Brain microvascular endothelial cell (primary cell): ENCODE measurements at places on chromosomes 7 and 10.

DNA sequence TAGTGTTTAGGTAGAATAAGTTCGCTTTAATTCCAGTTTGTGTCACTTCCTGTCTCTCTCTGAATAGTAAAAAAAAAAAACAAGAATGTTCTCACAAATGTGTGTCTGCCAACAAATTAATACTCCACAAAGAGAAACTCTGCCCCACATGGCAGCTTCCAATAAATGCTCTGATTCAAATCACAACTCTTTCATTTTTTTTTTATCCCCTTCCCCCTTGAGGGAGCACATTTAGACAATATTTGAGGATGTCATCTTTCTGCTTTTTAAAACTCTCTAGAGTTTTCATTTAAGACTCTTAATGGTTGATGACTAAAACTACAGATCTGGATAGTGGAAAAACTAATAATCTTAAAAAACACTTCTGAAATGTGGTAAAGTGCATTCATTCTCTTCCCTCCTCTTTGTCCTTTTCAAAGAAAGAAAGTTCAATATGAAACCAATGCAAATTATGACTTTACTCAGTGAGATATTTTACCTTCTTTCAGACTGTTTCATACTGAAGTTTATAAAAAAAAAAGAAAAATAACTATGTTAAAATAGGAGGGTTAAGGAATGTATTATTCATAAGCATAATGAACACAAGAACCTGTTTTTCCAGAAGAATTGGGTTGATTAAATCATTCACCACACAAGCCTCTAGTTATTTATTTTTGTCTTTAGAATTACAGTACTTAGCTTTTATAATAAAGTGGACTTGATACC, 42.3 kb downstream of the ARID5B start:
- peak; percentile 37 for DNase-seq

DNA sequence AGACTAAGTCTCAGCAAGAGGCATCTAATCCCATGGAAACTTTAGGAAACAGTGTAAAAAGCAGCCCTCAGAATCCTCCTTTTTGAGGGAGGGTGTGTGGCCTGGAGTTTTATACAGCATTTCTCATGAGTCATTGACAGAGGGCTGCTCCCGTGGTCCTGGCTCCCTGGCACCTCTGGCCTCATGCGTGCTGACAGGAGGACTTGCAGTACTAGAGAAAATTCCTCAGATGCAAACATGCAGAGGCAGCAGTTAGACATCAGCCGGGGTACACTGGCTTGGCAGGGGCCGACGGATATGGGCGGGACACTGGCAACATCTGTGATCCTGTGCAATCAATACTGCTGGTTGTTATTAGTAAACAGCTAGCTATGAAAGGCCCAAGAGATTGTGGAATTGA, 925.1 kb upstream of the CELF2 start:
- peak; percentile 55 for DNase-seq

DNA sequence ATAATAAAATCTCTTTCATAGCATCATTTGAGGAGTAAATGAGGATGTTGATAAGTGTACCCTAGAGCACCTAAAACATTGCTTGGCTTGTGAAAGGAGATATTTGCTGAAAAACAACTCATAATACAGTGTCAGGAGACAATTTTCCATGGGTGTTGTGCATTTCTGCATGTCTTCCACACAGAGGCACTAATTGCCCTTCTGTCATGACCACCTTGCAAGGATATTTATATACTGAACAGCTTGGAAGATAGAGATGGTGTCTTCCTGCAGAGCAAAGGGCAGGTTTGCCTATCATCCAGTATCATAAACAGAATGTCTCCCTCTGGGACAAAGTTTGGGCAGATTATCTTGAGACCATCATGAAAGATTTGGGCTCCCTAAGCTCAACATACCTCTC, 495.2 kb upstream of the LRRN3 start:
- no peak for DNase-seq

DNA sequence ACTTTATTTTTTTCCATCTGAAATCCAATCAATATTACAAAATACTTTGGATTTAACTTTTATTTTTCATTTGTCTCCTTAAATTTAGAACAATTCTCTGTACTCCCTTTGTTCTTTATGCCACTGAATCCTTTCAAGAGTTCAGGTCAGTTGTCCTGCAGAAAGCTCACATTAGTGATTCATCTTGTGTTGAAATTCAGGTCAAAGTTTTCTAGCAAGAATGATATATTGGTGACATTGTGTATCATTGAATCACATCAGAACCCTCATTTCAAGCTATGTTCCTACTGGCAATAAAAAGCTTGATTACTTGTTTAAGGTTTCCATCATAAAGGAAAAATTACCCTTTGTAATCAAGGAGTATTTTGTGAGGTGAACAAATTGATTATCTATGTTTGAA, 378.8 kb upstream of the STEAP1 start:
- DNase-seq, result no peak

DNA sequence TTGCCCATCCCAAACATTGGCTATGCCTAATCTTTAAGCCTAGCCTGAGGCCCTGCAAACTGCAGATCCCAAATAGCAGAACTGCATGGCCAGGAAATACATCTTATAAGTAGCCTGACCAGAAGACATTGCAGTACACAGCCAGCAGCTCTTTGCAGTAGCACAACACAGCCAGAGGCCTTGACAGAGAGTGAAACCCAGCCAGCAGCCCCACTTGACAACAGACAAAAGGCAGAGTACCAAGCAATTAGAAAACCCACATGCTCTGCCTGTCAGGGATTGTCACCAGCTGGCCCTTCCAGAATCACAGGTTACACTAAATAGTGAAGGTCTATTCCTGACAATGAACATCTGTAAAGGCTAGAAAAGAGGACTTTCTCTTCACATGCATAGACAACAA, 242.8 kb upstream of the TMEM72 start:
- DNase-seq, result no peak

GRCh38 chr10:1638889-1639419, 98.4 kb downstream of the ADARB2 start:
- no peak for DNase-seq

DNA sequence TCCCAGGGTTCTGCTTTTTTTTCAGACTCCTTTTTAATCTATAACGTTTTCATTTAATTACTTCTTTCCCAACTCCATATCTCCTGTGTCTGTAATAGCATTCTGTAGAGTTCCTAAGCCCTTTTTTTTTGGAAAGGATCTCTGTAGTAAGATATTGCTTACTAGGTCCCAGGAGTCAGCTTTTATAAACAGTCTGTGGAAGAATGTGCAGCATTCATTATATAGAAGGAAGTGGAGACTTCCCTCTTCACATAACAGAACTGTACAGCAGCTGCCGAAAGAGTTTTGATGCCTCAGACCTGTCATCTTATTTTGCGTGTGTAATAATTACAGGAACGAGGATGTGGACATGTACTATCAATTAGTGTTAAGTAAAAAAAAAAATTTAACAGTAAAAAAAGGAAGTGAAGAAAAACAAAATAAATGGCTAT, 7.4 kb upstream of the STEAP4 start:
- no peak for DNase-seq

DNA sequence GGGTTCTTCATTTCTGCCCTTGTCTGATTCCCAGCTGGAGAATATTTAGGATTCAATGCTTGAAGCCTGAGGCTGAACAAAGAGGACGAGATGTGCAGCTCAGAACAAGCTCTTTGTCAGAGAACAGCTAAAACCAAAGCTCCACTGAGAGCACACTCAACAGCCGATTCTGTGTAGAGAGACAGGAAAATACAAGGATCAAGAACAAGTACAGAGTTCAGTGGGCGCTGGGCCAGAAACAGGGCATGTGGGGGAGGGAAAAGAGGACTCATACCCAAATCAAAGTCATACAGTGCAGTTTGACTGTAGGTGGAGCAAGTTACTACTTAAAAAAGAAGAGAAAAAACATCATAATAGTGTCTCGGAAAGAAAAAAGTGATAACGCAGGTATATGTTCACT, at the start of gene AGMO:
AGMO (minus strand) TSS at position 181 of the 400 bp plus-strand sequence.
- DNase-seq, result peak; percentile 40

DNA sequence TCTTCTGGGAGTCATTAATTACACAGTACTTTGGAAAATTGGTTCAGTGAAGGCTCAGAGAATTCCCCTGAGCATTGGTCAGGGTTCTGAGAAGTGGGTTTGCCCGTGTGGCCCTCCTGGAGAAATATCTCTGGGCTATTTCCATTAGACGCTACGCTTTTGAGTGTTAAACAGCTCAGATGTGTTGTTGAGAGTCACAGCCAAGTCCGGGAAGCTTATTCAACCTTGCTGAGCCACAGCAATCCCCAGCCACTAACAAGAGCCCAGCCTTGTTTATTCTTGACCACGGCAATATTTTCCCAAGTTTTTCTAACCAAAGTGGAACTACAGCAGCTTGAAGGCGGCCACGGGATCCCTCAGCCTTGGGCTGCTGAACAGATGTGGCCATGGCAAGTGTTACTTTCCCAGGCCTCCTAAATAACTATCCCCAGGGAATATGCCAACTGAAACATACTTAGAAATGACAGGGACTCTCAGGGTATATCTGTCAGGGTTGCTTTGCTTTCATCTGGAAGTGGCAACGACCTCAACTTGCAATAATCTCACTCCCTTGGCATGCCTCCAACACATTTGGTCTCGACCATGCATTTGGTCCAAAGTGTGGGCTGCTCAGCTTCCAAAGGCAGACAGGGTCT, 214.7 kb downstream of the EMX2 start:
- no peak for DNase-seq

GRCh38 chr7:1691601-1692514, 21.8 kb downstream of the ELFN1 start:
- DNase-seq, result no peak

GRCh38 chr7:151963895-151964870, 7.9 kb downstream of the GALNTL5 start:
- DNase-seq, result no peak

GRCh38 chr10:30724296-30724695, 94.7 kb upstream of the LYZL2 start:
- DNase-seq, result no peak

- DNase-seq, result peak; percentile 22
Measured at GRCh38 chr10:97574374-97575126, 2.0 kb downstream of the ANKRD2 start.

- DNase-seq, result no peak
Measured at GRCh38 chr7:106155027-106155426, 42.9 kb upstream of the SYPL1 start.

DNA sequence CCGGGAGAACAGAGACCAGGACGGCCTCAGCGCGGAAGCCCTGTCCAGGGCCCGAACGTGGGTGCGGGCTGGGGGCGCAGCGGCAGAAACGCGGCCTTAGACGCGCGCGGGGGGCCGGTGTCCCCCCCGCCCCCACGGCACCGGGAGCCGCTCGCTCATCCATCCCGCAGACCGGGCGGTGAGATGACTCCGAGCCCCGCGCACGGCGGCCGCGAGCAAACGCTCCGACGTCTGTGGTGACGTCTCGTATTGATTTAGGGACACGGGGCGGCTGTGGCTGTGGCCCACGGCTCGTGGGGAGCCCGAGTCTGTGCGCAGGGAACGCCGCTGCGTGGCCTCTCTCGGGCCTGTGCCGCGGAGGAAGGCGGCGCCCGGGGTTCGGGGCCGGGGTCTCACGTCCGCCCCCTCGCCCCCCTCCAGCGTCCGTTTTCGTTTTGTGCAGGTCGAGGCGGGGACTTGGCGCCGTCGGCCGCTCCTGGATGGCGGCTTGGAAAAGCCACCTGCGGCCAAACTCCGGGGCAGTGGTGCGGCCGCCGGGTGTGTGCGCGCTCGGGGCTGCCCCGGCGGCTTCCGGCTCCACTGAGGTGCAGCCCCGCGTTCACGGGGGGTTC, 1.0 kb upstream of the NKX6-2 start:
- DNase-seq, result no peak

DNA sequence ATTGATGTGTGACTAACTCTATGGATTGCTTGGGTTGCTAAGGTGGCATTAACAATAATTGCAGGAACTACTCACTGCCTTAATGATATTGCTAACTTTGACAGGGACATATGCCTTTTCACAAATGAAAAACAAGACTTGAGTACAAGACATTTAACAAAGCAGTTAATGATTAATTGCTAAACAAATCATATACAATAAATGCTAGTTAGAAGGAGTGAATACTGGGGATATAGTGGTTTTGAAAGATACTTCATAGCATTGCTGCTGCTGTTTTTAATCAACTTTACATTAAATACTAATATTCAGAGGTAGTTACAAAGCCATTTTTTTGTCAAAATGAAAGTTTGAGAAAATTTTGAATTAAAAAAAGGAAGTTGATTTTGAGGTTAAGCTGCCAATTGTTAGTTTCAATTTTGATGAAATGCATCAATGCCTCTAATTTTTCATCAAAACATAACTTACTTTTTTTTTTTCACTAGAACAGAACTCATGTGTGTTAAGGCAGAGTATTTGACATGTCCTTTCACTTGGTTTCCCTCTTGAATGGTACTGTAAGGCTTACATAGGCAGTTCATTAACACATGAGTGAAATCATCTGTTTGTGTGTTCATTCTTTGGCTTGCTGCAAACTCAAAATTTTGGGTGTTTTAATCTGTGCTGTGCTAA, 106.2 kb upstream of the SEMA3D start:
- DNase-seq, result no peak

- DNase-seq, result no peak
Measured at GRCh38 chr7:141178486-141179135, 104.7 kb downstream of the TMEM178B start.

GRCh38 chr10:98610301-98610700, 163.6 kb upstream of the HPS1 start:
- DNase-seq, result no peak

- peak; percentile 37 for DNase-seq
Measured at GRCh38 chr7:129644634-129645230, 33.2 kb downstream of the NRF1 start.

- DNase-seq, result no peak
Measured at GRCh38 chr7:360454-361100, 70.6 kb downstream of the FOXL3 start.

GRCh38 chr10:60825520-60825919, 47.2 kb downstream of the CDK1 start:
- DNase-seq, result no peak

DNA sequence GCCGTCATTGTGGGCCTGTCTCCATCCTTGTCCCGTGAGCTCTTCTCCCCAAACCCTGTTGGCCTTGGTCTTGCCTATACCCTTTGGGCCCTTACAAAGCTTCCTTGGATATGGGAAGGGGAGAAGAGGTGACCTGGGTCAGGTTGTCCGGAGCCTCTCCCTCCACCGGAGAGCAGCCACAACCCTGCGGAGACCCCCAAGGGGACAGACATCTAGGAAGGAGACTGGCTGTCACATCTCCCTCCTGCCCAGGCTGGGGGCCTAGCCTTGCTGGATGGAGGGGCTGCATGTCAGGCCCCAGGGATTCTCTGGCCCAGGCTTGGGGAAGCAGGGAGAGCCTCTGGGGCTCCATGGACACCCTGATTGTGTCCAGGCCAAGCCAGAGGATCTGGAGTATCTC, 11.8 kb downstream of the NACAD start:
- DNase-seq, result no peak

GRCh38 chr10:110481919-110482318, 15.8 kb upstream of the DUSP5 start:
- no peak for DNase-seq

DNA sequence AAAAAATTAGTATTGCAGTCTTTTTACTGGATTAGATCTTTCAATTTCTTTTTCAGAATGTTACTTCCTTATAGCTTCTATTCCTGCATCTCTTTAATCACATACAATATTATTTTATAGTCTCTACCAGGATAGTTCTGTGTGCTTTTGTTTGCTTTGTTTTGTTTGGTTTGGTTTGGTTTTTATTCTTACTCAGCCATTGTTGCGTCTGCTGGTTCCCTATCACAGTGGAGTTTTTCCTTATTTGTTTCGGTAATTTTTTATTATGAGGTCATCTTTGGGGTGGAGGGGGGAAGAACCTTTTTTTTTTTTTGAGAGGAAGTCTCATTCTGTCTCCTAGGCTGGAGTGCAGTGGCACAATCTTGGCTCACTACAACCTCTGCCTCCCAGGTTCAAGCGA, 9.0 kb upstream of the BAIAP2L1 start:
- DNase-seq, result no peak
